ENCODE measurements at places on chromosomes 4 and X.

DNA sequence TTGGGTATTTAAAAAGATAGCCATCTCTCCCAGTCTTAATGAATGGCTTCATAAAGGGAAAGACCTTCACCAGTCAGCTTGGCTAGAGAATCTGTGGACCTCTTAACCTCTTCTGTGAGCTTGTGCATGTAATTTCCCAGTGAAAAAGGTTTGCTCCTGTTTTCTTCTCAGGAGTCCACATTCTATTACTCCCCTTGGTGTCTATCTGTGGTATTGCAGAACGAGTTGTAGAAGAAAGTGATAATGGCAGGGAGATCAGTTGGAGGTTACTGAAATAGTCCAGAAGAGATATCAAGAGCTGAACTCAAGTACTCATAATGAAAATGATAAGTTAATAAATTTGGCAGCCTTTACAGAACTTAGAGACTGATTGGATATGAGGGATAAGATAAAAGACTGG lies 16.5 kb upstream of the VAMP7 start:
- DNase-seq, result peak; percentile 19

DNA sequence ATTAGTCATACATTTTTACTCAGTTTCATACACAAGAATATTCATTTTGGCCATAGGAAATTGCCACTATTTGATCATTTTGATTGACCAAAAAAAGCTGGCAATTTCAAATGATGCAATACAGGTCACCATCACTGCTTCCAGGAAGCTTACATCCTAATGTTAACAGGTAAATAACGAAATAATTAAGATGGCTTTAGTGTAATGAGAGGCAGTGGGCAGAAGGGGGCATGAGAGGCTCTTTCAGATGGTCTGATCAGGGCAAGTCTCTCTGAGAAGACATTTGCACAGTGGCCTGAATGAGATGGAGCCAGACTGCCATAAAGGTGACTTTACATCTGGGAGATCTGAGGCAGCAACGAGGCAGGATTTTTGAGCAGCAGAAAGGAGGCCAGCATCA lies 170.7 kb downstream of the SLIT2 start:
- peak; percentile 33 for DNase-seq

DNA sequence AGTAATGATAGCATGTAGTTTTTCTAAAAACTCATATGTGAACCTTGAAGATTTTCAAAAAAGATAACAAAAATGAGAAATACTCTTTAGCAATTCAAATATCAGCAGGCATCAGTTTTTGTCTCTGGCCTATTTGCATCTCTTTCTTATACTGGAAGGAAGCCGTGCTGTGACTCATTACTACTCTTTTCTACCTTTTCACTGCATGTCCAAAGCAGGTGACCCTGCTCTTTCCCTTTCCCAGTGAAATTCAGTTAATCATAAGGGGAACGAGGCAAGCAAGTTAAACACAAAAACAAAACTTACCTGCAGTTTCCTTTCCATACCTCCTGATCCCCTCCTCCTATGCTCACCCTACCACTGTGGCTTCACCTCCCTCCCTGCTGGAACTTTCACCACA lies 9.3 kb downstream of the SPATA4 start:
- DNase-seq, result no peak

- no peak for DNase-seq
Measured at GRCh38 chr4:34709564-34709963, 1534.8 kb downstream of the ARAP2 start.

- no peak for DNase-seq
Measured at GRCh38 chrX:97705936-97706335, 822.2 kb downstream of the RPA4 start.

DNA sequence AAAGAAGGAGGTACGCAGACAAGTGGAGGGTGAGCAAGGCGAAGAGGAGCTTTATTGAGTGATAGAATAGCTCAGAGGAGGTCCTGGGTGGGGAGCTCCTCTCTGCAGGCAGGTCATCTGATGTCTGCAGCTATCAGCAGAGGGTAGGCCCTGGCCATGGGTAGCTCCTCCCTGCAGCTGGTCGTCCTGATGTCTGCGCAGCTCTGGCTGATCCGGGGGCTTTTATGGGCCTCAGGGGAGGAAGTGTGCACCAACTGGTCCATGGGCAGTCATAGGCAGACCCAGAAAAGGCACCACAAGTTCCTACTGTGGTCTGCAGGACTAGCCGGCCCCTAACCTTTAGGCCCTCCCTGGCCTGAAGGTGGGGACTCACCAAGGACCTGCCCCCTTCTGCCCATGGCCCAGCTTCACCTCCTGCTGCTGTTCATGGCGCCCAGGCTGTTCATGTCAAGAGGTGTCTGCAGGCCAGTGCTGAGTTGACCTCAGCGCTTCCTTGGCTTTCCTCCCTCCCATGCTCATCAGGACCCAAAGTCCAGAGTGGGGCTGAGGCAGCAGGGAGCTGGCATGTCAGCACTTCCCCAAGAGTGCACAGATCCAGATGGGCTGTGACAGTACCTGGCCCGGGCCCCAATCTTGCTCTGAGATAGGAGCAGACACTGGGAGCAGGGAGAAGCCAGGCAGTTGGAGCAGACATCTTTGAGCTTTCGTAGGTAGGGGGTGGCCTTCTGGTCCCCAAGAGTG lies 46.1 kb downstream of the ARAP2 start:
- no peak for DNase-seq

GRCh38 chr4:114318309-114318708 lies 280.3 kb upstream of the UGT8 start:
- DNase-seq, result no peak
